ENCODE measurements at places on chromosomes 13 and 19.

DNA sequence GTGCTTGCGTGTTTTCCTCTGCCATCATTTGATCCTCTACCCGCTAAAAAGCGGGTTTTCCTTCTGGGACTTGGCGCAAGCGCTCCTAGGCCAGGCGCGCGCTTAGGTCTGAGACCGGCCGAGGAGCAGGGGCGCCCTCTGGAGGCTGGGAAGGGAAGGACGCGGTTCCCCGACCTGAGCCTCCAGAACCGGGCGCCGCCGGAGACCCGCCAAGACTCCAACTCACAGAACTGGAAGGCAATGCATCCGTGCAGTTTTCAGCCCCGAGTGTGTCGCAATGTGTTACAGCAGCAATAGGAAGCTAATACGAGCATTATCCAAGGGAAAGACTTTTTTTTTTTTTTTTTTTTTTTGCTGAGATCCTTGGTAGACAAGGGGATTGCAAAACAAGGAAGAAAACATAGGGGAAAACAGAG is 190.9 kb downstream of the COL4A1 start:
- DNase-seq = no peak

DNA sequence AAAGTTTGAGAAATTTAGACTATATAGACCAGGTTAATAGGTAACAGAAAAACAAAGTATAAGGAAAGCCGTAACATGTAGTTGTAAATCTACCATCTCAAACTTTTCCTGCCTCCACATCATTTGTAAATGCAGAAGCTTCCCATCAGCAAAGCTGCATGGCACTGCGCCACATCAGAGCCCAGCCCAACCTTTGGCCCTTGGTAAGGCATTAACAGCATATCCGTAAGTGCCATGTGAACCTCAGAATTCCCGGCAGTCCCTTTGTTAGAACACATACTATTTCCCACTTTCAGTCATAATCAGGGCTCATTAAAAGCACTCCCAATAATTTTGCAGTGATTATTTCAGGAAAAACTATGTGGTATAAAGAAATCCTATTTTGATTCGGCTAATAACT is 51.6 kb downstream of the MPHOSPH8 start:
- no peak for DNase-seq

DNA sequence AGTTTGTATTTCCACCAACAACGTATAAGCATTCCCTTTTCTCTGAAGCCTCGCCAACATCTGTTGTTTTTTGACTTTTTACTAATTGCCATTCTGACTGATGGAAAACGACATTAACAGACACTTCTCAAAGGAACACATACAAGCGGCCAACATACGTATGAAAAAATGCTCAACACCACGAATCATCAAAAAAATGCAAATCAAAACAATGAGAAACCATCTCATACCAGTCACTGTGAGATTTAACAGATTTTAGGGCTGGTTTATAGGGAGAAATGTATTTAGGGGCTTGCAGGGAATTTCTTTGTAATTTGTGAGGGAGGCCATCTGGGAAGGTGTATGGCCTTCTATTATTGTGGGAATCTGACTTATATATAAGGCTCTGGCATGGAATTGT is 2.8 kb upstream of the DZIP1 start:
- DNase-seq = no peak

GRCh38 chr13:113724016-113724758 is 34.8 kb upstream of the TMEM255B start:
- DNase-seq = no peak

DNA sequence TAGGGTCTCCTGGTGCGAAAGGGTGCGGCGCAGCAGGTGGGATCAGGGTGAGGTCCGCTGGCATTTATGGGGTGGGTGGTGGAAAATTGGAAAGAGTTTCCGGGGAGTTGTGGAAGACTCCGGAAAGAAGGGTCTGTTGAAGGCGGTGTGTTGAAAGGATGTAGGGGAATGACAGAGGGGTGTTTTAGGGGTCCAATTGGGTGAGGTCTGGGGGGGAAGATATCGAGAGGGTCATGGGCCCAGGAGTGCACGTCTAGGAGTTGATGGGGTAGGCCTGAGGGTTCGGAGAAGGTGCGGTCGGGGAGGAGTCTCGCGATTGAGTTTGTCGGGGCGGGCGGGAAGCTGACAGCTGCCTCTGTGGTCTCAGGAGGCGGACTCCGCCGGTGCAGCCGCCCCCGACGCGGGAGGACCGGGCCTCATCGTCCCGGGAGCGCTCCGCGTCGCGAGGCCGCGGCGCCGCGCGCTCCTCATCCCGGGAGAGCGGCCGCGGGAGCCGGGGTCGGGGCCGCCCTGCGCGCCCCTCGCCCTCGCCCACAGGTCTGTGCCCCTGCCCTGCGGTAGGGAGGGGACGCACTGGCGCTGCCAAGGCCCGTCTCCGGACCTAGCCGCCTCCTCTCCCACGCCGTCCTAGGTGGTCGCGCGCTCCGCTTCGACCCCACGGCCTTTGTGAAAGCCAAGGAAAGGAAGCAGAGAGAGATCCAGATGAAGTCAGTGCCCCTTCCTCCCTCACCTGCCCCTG is 7.0 kb downstream of the PGLYRP1 start:
- peak; percentile 17 for DNase-seq

- no peak for DNase-seq
Measured at GRCh38 chr13:45715351-45715750, 13.2 kb downstream of the CBY2 start.

DNA sequence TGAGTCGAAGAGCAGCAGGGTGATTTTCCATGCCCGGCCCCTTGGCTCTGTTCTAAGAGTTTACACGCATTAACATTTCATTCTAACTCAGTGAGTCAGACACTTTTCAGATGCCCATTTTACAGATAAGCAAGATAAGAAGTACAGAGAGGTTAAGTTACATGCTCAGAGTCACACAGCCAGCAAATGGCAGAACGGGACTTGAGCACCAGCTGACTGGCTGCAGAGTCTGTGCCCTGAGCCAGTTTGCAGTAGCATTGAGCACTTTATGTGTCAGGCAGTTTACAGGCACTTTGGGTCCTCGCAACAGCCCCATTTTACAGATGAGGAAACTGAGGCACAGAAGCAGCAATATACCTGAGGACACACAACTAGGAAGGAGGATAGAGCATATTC is 19.0 kb downstream of the CCDC8 start:
- DNase-seq = no peak

- DNase-seq = no peak
Measured at GRCh38 chr19:49224879-49225278, 67.3 kb downstream of the TRPM4 start.

- DNase-seq = no peak
Measured at GRCh38 chr13:111965466-111966214, 101.3 kb upstream of the SOX1 start.

DNA sequence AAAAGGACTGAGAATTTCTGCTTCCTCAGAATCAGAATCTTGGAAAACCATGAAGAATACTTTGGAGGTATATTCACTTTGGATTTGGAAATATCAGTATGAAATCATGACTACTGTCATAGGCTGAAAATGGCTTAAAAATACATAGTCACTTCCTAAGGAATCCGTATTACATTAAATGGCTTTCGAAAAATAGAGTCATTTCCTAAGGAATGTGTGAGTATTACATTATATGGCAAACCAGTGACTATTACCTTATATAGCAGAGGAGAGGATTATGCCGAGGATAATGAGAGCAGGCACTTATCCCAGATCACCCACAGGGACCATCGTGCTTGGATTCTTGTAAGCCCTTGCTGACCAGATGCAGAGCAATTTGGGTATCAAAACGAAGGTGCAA is 1471.8 kb downstream of the EFNB2 start:
- no peak for DNase-seq

DNA sequence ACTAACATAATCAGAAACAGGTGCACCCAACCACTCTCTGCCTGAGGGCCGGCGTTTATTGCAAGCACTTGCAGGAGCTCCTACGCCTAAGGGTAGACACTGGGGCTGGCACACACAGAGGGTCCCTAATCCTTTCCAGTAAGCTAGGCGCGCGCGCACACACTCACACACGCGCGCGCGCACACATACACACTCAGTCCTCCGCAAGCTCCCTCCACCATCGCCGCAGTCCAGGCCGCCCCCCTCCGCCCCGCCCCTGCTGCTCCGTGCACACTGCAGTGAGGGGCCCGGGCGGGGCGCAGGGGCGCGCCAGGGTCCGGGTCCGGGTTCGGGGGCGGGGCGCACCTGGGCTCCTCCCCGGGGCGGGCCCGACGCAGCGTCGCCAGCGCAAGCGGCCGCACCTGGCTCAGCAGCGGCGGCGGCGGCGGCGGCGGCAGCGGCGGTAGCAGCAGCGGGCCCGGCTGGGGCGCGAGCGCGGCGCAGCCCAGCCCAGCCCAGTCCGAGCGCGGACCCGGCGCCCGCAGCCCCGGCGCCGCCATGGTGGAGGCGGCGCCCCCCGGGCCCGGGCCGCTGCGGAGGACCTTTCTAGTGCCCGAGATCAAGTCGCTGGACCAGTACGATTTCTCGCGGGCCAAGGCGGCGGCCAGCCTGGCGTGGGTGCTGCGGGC is at the start of gene CAMSAP3:
Gene CAMSAP3, plus strand, starts transcription at position 398 of the 668 bp plus-strand sequence. Its CDS starts 140 bp downstream, at position 538.
- peak; percentile 6 for DNase-seq

DNA sequence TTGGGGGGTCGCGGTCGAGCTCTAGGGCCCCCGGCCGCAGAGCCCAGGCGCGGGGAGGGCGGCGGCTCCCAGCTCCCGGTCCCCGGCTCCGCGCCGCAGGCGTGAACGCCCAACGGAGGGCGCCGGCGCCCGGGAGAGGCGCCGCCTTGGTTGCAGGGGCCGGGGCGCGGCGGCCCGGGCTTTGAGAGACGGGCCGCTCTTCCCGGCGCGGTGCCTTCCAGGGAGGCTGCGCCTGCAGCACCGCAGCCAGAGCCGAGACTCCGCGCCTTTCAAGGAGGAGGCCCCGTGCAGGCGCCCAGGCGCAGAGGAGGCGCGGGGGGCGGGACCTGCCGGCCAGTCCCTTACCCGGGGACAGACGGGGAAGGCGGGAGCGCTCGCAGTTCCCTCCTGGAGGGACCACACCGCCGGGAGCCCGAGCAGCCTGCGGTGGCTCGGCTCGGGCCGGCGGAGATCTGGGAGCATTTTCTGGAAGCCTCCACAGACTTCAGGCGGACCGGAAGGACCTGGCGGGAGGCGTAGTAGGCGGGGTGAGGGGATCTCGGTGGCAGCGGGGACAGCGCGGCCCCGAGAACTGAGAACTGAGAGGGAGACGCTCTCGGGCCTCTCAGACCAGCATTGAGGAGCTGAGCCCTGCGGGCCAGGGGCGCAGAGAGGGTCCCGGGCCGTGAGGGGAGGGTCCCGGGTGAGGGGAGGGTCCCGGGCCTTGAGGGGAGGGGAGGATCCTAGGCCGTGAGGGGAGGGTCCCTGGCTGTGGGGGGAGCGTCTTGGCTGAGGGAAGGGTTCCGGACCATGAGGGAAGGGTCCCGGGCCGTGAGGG is 25.5 kb upstream of the MCF2L start:
- DNase-seq = no peak

GRCh38 chr13:77913003-77913402 is 5.6 kb downstream of the EDNRB start:
- DNase-seq = no peak

- DNase-seq = no peak
Measured at GRCh38 chr19:35294328-35294727, 2.4 kb downstream of the MAG start.

Data from stimulated activated CD4-positive, alpha-beta T cell treated with anti-CD3 and anti-CD28 coated beads, Interleukin-2, amount 100 ng/mL, for 4 hours (primary cell).